ENCODE measurements at places on chromosomes 11 and 22. TPM values are rescaled to one million over a fixed set of nuclear protein-coding genes. Genes with fewer than 3 reads are reported as not detected.

- H3K27ac ChIP-seq: no peak overlapping the region
- DNase-seq: no peak
- no peak overlapping the region for H3K4me3 ChIP-seq
- H3K36me3 ChIP-seq: no peaks in the 10 kb centered on the region
- H3K27me3 ChIP-seq: no peaks in the 10 kb centered on the region
- H3K4me1 ChIP-seq: no peaks in the 10 kb centered on the region
Measured at GRCh38 chr11:95487391-95487790, 256.4 kb upstream of the SESN3 start.

- no peaks in the 10 kb centered on the region for H3K27me3 ChIP-seq
- peak overlapping the region; percentile 40 for H3K27ac ChIP-seq
- DNase-seq: no peak
- H3K36me3 ChIP-seq: no peaks in the 10 kb centered on the region
- H3K4me3 ChIP-seq: no peak overlapping the region
Measured at GRCh38 chr11:88384669-88385005, 47.1 kb upstream of the CTSC start.

DNA sequence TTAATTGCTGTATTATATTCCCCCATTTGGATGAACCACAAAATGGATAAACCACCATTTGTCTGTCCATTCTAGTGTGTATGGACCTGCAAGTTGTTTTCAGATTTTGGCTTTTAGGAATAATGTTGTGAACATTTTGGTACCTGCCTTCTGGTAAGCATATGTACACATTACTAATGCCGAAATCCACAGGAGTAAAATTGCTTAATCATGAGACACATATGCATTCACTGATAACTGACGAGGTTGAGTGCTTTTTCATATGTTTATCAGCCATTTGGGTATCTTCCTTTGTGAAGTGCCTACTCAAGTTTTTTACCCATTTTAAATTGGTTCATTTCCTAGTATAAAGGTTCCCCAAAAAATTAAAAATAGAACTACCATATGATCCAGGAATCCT is 34.2 kb downstream of the OSBP2 start:
- H3K27ac ChIP-seq: no peak overlapping the region
- no peak overlapping the region for H3K4me3 ChIP-seq
- H3K36me3 ChIP-seq: no peaks in the 10 kb centered on the region
- H3K4me1 ChIP-seq: no peaks in the 10 kb centered on the region

Gene TSPAN32
- total RNA-seq: 3.5 TPM

Gene TSPAN18
- total RNA-seq: 34.4 TPM

Measured in esophagus muscularis mucosa (tissue), 4 donors.